ENCODE measurements at places on chromosomes 7 and 10.

DNA sequence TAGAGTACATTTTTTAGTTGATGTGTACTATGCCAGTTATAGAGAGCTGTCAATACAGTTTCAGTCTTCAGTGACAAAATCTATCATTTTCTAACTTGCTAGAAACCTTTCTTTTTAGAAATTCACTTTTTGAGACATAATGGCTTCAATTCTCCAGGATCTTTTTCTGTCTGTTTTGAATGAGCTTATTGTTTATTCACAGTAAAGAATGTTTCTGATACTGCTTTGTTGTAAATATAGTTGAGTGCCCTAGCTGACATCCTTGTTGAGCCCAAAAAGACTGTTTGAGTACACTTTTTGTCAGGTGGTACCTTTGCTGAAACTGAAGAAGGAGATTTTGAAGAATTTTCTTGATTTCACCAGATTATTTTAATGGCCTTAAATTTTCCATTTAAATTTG lies 139.9 kb downstream of the PPP1R9A start:
- DNase-seq, result no peak

DNA sequence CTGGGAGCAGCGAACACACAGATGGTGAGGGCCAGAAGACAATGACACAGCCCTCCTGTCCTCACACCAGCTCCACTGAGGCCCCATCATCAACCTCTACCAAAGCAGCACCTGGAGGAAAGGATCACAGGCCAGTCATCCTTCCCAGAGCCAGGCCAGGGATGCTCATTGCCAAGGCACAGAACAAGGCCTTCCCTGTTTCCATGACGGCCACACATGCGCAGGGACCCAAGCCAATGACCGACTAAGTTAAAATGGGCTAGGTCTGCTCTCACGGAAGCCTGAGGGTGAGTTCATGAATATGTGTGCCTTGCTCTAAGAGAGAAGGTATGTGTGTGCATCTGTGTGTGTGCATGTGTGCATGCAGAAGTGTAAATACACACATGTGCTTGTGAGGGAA lies 39.6 kb downstream of the COBL start:
- no peak for DNase-seq

DNA sequence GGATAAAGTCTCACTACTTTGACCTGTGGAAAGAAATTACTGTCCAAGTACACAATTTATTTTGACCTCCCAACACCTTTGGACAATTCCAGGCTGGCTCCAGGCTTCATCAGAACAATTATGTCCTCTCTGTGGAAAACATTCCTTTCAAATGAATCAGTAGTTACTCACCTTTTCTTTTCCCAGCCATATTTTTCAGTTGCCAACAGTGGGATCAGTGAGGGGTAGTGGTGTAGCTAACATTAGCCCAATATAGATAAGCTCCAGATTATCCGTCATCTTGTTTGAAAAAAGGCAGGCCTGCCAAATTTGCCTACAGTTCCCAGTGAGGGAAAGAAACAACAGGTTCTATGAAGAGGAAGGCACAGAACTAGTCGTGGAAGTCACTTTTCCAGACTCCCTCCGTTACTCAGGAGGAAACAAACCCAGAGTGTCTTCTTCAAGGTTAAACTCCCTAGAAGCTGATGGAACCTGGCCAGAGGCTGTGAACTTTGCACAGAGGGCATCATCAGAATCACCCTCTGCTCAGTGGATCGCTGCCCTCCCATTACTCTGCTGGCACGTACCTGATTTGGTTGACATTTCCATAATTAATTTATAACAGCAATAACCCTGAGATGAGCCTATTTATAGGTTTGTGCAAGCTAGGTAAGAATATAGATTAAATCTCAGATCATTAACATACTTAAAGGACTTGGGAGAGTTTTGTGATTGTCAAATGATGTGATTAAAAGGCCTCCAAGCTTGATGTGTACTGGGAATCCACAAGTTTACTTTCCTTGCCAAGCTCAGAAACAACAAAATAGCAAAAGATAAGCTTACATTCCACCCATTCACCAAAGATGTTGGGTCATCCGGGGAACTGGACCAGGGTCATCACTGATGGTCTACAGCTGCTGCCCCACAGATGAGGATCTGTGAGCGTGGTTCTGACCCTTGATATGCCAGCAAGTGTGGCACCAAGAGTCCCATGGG lies 654.6 kb upstream of the GALNT17 start:
- DNase-seq, result no peak

DNA sequence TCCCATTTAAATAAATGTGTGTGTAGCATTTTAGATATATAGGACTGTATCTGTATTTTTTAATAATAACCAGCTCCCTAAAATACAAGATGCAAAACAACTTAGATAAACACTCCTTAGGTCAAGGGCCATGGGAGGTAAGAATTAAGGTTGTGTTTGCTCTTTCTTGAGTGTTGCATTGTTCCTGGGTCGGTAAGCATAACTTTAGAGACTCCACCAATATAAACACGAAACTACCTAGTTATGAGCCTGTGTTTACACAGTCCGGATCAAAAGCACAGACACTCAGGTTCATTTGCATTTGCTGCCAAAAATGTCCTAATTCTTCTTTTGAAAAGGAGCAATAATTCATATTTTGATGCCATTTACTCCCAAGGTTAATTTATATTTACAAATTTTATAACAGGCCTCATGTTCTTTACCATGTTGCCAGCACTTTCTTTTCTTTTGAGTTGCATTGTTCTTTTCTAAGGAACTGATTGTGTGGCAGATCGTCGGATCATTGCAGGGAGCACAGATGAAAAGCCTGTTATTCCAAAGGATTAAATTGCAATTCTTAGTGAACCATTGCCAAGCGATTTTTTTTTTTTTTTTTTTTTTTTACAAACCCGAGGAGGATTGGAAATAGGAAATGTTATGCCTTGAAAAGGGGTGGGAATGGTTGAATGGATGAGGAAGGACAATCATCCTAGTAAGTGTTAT lies 45.8 kb upstream of the GLCCI1 start:
- DNase-seq, result no peak

DNA sequence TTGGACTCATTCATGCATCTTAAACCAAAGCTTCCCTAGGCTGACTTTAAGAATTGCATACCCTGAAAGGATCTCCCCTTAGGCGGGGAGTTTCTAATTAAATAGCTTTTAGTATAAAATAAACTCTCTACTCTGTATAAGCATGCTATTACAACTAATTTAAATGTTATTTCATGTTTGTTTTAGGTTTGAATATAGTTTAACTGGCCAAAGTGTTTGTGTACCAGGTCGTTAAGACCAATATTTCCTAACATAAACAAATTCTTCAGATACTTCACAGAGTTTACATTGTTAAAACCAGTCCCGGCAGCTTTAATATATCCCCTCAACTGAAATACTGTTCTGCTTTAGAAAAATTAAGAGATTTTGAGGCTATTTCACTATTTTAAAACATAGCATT lies 2.3 kb downstream of the GLI3 start:
- DNase-seq, result no peak

- no peak for DNase-seq
Measured at GRCh38 chr10:129331207-129331838, 135.7 kb upstream of the MGMT start.

GRCh38 chr7:123372368-123372767 lies 162.0 kb downstream of the IQUB start:
- DNase-seq, result no peak

DNA sequence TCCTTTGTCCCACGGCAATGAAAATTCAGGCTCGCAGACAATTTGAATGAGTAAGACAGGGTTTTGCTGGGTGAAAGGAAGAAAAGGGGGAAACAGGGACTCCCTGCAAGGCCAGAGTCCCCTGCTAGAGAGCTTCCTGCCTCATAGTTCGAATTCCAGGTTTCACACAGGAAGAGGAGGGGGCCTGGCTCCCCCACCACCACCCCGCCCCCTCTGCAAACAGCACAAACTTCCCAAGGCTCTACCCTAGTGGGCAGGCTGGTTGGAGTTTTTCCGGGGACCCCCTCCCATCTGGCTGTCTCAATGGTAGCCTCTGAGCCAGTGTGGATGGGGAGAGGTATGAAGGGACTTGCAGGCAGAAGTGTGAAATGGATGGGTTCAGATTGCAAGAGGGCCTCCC lies 57.4 kb upstream of the NEBL start:
- peak; percentile 73 for DNase-seq

DNA sequence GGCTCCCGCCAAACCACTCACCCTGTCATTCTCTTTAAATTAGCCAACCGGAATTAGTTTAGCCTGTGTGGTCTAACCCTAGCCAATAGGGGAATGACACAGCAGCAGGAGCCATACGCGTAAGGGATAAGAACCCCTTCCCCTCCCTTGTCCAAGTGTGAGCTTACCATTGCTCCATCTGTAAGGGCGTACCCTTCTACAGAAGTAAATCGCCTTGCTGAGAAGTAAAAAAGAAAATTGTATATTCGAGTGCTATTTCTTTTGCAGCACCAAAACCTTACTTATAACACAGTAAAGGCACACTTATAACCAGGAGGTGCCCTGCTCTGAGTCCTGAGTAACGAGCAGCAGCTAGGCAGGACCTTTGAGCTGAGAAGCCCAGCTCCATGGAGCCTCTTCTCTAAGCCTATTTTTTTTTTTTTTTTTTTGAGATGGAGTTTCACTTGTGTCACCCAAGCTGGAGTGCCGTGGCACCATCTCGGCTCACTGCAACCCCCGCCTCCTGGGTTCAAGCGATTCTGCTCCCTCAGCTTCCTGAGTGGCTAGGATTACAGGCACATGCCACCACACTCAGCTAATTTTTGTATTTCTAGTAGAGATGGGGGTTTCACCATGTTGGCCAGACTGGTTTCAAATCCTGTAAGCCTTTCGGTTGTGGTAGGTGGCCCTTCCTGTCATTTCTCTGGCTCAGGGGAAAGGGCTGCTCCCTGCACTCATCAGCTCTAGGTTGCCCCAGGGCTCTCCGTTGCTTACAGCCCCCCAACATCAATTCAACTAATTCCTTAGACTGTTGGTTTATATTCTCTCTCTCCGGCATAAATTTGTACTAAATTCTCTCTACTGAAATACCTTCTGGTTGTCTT lies 73.3 kb downstream of the NSUN6 start:
- no peak for DNase-seq

DNA sequence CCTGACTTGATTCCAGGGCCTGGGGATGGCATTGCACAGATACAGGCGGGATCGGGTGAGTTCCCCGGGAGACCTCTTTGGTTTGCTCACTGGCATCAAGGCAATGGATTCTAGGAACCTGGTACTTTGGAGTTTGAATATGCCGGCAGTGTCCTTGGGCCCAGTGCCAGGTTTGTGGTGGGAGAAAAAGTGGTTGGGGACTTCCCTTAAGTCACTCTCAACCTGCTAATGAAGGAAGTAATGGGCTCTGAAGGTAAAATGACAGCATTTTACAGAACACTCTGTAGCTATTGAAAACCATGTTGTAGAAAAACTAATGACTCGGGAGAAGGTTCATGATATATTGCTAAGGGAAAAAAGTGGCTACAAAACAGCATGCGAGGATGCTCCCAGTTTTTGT lies 129.9 kb downstream of the CFAP58 start:
- DNase-seq, result no peak

DNA sequence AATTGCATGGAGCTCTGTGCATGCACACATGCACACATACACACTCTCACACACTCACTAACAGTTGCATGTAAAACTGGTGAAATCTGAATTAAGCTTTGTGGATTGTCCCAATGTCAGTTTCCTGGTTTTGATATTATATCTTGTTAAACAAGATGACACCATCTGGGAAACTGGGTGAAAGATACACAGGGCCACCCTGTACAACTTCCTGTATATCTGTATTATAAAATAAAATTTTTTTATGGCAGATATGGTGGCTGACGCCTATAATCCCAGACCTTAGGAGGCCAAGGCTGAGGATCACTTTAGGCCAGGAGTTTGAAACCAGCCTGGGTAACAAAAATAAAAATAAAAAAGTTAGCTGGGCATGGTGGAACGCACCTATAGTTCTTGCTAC lies 87.4 kb downstream of the PTPN20 start:
- DNase-seq, result no peak

GRCh38 chr10:7248585-7249164 lies 162.2 kb downstream of the SFMBT2 start:
- DNase-seq, result no peak

GRCh38 chr10:44416936-44417335 lies 32.0 kb upstream of the CXCL12 start:
- no peak for DNase-seq

- DNase-seq, result no peak
Measured at GRCh38 chr10:34359435-34359813, 455.7 kb downstream of the PARD3 start.

GRCh38 chr10:29553544-29554250 lies 81.1 kb downstream of the SVIL start:
- DNase-seq, result no peak

DNA sequence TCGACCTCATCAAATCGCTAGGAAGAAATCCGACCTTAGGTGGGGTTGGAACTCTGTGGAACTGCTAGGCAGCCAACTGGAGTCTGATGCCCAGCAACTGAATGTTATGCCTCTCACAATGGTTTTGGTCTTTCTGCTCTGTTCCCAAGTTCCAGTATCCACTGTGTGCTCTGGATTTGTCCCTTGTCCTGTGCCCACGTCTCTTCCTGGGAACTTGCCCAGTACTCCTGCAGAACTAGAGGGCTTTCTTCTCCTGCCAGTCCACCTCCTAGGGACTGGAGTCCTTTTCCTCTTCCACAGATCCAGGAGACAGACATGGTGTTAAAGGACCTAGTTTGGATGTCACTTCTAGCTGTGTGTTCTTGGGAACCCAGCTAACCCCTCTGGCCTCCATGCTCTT lies 26.6 kb downstream of the PRTFDC1 start:
- no peak for DNase-seq

DNA sequence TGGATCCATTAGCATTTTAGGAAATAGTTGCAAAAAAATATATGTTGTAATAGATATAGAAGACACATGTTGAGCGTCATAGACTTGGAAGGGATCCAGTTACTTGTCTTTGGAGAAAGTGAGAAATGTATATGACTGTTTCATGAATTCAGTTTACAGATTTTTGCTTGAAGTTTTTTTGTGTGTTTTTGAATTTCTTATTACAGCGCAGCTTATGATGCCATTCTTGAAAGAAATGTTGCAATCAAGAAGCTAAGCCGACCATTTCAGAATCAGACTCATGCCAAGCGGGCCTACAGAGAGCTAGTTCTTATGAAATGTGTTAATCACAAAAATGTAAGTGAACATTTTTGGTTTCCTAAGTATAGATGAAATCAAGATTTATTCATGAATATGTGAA lies 98.2 kb downstream of the MAPK8 start:
- DNase-seq, result no peak

- DNase-seq, result no peak
Measured at GRCh38 chr10:75091146-75091545, 20.3 kb upstream of the SAMD8 start.

GRCh38 chr10:31953080-31953479 lies 24.4 kb upstream of the ARHGAP12 start:
- DNase-seq, result no peak

DNA sequence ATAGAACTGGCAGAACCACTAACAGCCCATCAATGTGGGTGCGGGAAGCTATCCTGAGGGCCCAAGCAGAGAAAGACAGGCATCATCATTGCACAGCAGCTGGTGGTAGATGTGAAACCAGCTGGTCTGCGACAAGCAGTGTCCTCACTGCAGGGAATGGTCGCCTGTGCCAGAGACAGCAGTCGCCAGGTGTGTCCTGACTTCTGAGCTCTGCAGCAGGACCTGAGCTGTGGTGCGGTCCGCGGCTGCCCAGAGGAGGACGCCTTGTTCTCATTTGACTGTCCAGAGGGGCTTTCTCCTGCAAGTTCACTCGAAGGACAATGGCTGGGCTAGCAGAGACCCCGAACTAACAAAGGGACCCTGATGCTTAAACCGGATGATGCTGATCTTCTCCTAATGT lies 97.4 kb downstream of the LRRC18 start:
- DNase-seq, result no peak

- no peak for DNase-seq
Measured at GRCh38 chr10:21039721-21040120, 142.6 kb upstream of the NEBL start.

- no peak for DNase-seq
Measured at GRCh38 chr7:76077435-76077834, 29.5 kb downstream of the MDH2 start.
